ENCODE measurements at places on chromosomes 7 and 10.

- DNase-seq: no peak
Measured at GRCh38 chr7:94431176-94431575, 36.5 kb downstream of the COL1A2 start.

- no peak for DNase-seq
Measured at GRCh38 chr10:70652761-70653657, 19.3 kb upstream of the ADAMTS14 start.

DNA sequence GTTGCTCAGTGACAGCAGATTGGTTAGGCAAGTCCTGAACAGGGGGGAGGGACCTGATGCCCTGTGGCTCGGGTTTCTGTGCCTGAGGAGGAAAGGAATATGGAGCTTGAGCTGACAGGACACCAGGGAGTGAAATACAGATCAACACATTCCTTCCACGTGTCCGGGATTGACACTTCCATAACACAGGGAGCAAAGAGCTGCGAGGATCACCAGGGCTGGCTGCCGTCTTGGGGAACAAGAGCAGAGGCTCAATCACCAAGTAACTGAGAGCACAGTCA is 36.7 kb upstream of the EFCAB10 start:
- no peak for DNase-seq

DNA sequence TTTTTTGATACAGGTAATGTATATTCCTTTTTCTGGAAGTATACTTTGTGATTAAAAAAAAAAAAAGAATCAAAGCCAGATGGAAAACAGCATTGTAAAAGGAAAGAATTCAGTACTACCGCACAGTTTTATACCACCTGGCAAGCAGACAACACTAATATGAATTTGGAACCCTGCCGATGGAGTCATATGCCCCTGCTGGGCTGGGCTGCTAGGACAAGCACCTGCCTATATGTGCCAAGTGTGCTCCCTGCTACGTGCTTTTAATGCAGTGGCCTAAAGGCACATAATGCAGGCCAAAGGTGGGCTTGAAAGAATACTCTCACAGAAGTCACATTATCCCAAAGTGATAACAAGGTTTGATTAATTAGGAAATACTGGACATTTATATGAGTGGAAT is 29.8 kb upstream of the WAC start:
- no peak for DNase-seq

DNA sequence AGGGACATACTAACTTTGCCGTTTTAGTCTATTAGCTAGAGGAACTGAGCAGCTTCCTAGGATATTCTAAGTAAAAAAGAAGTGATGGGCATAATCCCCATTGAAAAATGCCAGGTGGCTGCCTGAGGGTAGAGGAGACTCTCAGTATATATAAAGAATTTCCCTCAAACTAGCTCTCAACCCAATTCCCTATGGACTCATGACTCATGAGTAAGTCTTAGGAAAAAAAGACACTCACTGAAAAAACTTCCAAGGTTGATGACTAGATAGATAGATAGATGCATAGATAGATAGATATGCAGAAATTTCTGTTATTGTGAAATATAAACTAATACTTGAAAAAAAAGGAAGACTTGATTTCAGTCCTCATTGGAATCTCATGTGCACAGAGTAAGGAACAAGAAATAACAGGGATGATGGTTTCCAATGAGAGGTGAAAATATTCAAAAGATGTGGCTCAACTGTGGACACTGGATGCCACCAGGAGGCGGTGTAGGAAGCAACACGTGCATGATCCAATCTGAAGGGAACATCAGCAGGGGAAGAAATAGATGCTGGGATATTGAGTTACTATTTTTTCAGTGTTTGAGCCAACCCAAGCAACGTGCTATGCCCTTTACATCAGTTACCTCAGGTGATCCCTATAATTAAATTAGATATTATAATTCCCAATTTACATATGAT is 711.0 kb upstream of the LRRTM3 start:
- DNase-seq: peak; percentile 1

DNA sequence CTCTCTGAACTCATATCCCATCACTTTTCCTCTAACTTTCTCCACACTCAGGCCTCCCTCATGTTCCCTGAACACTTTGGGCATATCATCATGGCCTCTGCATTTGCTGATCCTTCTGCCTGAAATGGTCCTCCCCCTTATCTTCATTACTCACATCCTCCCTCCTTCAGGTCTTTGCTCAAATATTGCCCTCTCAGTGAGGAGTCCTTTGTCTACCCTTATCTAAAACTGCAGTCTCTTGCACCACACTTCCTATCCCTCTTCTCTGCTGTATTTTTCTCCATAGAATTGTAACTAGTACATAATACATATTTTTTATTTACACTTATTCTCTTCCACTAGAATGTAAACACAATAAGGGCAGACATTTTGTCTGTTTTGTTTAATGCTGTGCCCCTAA is 41.7 kb downstream of the DNAJC1 start:
- peak; percentile 44 for DNase-seq

Data from erythroblast (primary cell).